ENCODE measurements at places on chromosomes 1 and 21.

GRCh38 chr1:172679000-172679772 lies 20.3 kb downstream of the FASLG start:
- peak; percentile 9 for DNase-seq

GRCh38 chr1:213852107-213852506 lies 135.7 kb upstream of the PROX1 start:
- DNase-seq: no peak

DNA sequence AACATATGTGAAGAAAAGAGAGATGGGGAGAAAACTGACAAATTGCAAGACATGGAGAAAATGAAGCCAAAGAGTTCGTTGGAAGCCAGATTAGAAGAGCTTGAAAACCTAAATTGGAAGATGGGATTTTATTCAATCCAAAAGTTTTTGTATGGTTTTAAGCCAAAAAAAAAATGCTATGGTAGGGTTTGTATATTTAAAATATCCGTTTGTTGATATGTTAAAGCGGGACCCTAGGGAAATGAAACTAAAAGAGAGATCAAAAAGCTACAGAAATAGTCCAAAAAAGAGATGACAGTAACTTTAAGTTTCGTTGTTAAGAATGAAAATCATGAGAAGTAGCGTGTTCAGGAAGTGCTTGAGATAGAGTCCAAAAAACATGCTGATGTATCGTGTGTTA lies 617.7 kb upstream of the ADGRL2 start:
- no peak for DNase-seq

DNA sequence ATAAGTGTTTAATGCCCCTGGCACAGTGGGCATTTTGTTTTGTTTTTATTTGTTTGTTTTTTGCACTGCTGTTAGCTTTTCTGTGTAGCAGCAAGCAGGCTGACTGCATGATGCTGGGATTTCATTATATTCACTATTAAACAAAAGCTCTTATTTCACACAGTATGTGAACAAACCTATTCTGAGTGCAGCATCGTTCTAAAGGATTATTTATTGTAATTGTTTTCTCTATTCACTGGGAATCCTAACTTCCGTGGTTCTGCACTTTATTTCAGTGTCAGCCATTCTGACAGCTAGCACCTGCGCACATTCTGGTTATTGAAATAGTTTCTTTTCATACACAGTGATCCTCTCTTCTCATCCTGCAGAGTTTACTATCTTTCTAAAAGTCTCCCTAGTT lies 595.0 kb downstream of the NEGR1 start:
- no peak for DNase-seq

DNA sequence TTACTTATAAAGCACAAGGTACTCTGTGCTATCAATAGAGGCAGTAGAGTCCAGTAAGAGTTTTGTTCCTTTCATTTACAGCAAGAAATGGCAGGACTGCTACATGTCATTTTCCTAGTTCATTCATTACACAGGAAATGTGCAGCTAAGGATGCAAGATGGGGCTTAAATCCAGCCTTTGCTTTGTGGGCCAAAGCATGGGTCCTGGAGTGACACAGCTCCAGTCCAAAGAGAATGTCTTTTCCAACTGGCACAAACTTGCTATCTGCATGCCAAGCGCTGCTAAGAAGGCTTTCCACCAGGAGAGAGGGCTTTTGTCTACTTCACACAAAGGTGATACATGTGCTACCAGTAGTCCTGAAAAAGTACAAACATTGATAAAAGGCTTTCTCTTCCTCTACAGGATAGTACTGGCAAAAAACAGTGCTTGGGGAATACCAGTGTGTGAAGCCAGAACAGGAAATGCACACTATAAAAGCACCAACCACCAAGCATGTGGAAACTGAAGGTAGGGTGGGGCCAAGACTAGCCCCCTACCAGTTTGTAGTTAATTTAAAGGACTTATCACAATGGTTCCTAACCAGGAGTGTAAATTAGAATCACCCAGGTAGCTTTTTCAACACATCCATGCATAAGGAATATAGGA lies 68.7 kb downstream of the ARID4B start:
- DNase-seq: no peak

- no peak for DNase-seq
These were observed 106.8 kb upstream of the ATP1A1 start for GRCh38 chr1:116265931-116266863.

- no peak for DNase-seq
These were observed 39.3 kb downstream of the DTL start for GRCh38 chr1:212074856-212075255.

Data from A673 (cell line).